ENCODE measurements at places on chromosomes 5 and 9.
A peak's percentile ranks its signal among the peaks of the same experiment; 100 is the strongest.

GRCh38 chr5:109468288-109468676 lies 58.5 kb upstream of the PJA2 start:
- no peak for DNase-seq

GRCh38 chr9:106065136-106065535 lies 370.8 kb downstream of the TMEM38B start:
- no peak for DNase-seq

DNA sequence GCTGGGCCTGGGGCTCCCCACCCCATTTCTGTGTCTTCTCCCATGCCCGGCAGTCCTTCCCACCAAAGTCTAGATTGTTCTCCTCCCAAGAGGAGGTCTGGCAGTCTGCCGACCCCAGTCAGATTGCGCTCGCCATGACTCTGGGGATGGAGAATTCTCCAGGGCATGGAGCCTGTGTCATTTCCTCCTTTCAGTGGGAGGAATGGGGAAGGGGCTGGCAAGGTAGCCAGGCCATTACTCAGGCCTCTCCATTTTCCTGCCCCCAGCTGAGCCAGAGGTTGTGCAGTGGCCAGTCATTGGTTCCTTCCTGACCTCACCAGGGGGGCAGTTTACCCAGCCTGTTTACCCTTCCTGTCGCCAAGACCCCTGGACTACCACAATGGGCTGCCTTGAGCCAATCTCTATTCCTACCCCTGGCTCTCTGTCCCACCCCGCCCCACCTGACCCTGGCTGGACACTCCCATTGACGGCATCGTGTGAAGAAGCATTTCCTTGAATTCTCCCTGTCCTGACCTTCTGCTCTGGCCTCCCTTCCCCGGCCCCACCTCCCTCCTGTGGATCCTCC lies 628 bp downstream of the SYNPO start:
- no peak for DNase-seq

DNA sequence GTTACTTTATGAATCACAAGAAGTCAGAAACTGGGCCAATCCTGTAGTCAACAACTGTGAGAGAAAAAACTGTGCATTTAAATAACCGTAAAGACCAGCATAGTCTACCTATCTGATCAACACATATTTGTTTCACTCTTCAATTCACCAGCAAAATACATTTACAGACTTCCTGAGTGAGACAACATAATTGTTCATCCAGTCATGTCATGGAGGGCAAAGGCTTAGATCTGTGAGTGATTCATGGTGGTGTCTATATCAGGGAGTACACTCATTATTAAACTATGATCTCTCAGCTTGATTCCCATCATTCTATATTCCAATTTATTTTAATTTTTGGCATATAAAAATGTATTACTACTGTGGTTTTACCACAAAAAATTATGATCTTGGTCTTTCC lies 694.6 kb downstream of the DNAH5 start:
- no peak for DNase-seq

GRCh38 chr5:140027807-140028206 lies 15.3 kb downstream of the NRG2 start:
- DNase-seq: no peak

- no peak for DNase-seq
Observed at GRCh38 chr9:94082956-94083355, 1.3 kb upstream of the PTPDC1 start.

- DNase-seq: no peak
Observed at GRCh38 chr5:139023286-139023685, 148.2 kb upstream of the LRRTM2 start.

DNA sequence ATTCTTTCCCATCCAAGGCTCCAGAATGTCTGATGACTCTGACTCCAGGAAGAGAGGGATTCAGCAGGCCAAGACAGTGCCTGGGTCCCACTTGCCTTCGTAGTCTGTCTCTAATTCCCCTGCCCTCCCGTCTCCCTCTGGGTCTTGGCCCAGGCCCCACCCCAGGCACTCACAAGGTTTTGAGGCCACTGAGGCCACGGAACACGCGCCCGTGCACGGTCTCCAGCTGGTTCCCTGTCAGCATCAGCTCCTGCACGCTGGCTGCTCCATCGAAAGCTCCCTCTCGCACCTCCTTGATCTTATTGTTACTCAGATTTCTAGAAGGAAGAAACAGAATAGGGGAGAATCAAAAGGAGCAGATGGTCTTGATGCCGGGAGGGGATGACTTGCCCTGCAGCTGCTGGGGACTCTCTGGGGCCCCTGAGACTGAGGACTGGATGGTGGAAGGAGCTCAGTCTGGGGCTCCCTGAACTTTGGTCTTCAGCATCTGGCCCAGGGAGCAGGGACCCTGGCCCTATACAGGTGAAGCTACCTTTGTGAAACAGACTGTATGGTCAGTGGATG lies 174.6 kb upstream of the PANK3 start:
- DNase-seq: no peak

DNA sequence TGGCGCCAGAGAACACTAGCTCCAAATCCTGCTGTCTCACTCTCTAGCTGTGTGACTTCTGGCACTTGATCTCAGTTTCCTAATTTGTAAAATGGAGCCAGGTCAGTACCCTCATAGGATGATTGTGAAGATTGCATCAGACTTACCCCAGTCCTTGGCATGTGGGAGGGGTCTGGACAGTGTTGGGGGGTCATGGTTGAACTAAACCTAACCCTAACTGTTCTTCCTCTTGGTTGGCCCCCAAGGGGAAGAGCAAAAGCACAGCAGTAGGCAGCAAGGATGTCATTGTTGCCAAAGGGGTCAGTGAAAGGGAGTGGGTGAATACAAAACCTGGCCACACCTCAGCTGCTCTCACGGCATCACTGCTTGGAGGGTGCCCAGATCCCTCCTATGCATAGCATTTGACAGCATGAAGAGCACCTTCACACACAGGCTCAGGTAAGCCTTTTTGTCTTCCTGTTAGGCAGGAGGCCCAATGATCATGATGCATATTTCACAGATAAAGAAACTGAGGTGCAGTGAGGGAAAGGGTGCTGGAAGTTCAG lies 15.7 kb upstream of the CXCL14 start:
- DNase-seq: no peak

- DNase-seq: no peak
Observed at GRCh38 chr5:173668245-173668800, 51.9 kb upstream of the BOD1 start.

DNA sequence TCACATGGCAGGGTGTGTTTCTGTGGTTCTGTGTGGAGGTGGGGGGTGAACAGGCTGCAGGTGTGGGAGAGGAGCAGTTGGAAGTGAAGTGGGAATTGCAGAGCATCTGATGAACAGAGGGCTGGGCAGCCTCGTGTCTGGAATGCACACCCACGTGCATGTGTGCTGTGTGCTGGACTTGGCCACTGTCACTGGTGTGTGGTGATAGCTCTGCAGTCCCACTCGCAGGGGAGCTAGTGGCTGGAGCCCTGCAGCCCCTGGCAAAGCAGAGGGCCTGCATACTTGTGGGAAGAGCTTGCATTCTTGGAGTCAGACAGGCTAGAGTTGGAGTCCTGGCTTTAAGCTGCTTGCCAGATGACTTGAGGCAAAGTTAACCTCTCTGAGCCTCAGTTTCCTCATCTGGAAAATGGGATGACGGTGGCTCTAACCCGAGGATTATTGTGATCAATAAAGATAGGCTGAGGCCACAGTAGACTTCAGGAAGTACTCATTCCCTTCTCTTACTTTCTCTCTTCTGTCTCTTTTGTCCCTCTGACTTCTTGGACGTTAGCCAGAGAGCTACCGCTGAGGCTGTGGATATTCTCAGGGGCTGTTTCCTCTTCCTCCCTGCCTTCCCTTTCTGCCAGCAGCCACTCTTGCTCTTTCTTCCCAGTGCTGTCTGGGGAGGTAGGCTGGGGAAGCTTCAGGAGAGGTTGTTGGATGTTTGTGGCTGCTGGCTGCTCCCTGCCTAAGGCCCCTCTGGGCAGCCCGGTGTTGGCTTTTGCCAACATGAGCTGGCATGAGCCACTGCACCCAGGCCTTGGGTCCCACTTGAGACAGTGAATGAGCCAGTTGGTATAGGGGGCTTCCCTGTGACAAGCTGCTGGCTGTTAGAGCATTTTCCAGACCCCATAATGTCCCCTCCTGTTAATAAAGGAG lies 18.3 kb downstream of the PSAT1 start:
- no peak for DNase-seq

DNA sequence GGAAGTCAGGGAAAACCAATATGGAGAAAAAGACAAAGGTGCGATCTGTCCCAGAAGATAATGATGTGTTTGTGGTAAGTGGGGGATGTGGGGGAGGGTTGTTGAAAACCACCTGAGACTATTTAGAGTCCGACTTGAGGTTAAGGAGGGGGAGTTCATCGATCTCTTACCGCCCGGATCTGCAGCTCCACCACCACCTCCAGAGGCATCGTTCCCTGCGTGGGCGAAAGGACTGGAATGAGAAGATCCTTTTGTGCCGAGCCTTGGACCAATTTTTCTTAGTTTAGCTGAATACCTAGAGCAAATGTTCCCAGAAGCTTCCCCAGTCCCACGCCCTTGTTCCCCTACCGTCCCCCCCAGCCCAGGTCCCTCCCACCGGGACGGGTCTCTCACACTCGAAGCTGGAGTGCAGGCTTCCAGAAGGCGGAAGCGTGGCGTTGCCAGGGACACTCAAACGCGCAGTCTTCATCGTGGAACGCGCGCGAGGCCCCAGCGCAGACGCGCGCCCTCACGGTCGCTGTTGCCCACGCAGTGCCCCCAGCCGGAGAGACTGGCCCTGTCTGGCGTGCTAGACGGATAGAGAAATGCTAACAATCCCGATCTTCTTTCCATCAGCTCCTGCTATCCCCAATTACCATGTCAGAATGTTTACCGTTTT lies at the start of gene SPATA6L:
Gene SPATA6L, minus strand, starts transcription at position 439 of the 658 bp plus-strand sequence. Its CDS starts 230 bp downstream, at position 209.
- peak; percentile 57 for DNase-seq

GRCh38 chr5:132093271-132093670 lies 19.7 kb downstream of the CSF2 start:
- no peak for DNase-seq

- DNase-seq: no peak
Observed at GRCh38 chr9:135533113-135533512, 11.9 kb downstream of the LCN1 start.

GRCh38 chr5:157350939-157351801 lies 85.2 kb downstream of the CYFIP2 start:
- peak; percentile 58 for DNase-seq

DNA sequence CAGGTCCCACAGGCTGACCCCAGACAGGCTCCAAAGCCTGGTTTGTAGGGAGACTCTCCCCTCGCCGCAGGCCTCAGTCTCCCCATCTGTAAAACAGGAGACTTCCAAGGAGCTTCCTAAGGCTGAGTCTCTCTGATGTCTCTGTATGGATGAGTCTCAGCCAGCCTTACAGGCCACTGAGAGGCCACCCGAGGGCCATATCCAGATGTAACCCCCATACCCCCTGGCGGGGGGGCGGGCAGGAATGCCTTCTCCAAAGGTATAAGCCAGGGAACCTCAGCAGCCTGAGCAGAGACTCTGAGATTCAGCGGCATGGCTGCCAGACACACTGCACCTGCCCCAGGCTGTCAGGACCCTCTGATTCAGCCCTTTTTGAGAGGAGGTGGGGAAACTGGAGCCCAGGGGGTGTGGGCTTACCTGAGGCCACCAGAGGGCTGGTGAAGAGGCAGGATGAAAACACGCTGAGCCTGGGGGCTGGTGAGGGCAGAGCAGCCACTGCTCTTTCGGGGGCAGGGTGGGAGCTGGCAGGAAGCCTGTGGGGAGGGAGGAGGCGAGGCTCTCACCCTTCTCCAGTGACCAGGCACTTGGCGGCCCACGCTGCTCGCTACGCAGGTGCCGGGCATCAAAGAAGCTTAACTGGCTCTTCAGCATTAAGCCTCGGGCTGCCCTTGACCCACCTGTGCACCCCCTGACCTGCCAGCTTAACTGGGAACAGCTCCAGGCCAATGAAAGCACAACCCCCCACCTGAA lies 5.5 kb upstream of the SUSD3 start:
- no peak for DNase-seq

All from activated T-cell treated with anti-CD3 and anti-CD28 coated beads, Interleukin-2, amount 50 U/mL, for 48 hours (primary cell).